Epithelial cell of proximal tubule (primary cell): ENCODE measurements at places on chromosomes 1 and 21. TPM values are rescaled to one million over a fixed set of nuclear protein-coding genes. Genes with fewer than 3 reads are reported as not detected.
A peak's percentile ranks its signal among the peaks of the same experiment; 100 is the strongest.

OR2T35 gene
- not detected in 2 replicates for total RNA-seq

CFHR1 gene
- total RNA-seq: not detected in 2 replicates

OLFML2B gene
- total RNA-seq: 1.7 and 9.0 TPM in 2 replicates

GNAT2 gene
- total RNA-seq: 0.58 TPM in 1 of 2 replicates, not detected in the other

PM20D1 gene
- total RNA-seq: not detected in 2 replicates

TBX19 gene
- total RNA-seq: 0.29 and 1.3 TPM in 2 replicates

DNA sequence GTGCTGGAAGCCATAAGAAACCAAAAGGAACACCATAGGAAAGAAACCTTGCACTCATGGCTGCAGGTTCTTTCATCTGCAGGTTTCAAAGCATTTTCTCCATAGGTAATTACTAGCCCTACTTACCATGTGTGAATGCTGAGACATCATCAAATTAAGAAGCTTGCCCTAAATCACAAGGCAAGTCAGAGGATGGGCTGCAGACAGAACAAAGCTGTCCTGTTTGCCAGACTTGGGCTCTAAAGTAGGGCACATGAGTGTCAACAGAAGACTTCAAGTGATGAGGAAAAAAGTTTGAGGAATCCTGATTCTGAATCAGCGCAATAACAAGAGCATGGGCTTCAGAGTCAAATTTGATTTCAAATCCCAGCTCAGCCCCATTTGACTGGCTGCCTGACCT is 5.8 kb upstream of the EPS15 start:
- no peak for DNase-seq

GRCh38 chr1:193325042-193325441 is 138.6 kb upstream of the B3GALT2 start:
- peak; percentile 27 for DNase-seq

DNA sequence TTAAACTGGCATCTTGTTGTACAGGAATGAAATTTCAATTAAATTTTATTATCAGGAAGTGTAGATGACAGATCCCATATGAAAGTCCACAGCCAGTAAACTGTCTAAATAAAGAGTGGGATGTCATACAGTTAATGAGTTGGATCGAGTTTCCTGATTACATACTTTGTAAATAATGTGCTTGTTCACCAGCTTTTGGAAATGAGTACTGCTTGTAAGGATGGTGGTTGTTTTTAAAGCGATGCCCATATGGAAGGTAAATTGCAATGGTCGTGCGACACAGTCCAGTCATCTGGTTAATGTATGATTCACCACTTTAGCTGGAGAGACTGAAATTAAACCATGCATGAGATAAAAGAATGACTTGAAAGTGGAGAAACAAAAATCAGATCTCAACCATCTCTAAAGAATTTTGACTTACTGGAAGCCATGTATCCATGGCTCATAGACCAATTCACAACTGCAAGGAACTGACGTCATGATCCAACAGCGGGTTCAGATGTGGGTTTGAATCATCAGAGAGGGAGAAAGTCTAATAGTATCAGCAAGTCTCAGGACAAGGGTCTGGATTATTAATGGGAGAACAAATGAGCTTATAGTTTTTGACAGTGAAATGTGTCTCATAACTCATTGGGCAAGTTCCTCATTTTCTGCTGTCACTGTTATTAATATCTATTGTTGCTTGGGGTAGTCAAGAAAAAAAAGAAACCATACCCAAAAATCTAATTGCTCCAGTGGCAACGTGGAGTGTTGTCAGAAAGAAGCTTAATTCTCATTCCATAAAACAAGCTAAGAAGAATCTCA is 49.0 kb downstream of the MAP10 start:
- DNase-seq: peak; percentile 94

DNA sequence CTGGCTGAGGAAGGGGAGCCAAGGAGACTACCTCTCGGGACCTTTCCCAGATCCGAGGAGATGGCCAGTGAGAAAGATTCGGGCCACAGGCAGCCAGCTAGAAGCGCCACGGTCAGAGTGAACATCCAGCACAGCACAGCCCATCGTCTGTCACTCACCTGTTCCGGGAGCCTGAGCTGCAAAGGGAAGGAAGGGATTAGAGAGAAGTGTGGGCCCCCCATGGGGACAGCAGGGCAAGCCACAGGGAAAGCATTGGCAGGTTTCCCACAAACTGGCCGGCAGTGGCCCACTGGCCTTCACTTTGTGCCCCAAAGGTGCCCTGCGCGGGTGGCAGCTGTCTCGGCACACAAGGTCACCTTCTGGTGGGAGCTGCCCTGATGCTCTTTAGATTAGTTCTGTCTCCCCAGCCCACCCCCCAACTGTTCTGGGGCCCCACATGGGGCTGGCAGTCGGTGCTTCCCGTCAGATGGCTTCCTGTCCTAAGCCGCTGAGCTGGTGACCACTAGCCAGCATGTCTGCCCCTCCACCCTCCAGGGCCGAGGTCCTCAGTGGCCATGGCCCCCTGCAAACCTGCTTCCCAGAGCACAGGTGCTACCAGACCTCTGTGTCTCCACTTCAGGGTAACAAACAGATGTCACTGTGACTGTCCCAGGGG is 56.7 kb downstream of the LACTBL1 start:
- DNase-seq: no peak

DNA sequence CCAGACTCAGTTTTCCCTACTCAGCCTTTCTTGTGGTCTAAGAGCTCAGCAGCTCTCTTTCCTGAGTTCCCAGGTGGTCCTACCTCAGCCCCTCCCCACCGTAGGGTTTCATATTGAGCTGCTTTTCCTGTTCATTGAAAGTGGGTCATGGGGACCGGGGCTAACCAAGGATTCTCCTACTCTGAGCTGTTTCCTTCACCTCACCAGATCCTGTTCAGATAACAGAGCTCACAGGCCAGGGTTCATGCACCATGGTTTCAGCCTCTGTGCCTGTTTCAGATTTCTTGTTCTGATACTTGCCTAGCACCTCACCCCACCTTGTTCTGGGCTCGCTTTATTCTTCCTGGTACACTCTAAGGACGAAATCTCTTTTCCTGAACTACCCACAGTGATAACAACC is 8.5 kb downstream of the UBQLN4 start:
- no peak for DNase-seq

DNA sequence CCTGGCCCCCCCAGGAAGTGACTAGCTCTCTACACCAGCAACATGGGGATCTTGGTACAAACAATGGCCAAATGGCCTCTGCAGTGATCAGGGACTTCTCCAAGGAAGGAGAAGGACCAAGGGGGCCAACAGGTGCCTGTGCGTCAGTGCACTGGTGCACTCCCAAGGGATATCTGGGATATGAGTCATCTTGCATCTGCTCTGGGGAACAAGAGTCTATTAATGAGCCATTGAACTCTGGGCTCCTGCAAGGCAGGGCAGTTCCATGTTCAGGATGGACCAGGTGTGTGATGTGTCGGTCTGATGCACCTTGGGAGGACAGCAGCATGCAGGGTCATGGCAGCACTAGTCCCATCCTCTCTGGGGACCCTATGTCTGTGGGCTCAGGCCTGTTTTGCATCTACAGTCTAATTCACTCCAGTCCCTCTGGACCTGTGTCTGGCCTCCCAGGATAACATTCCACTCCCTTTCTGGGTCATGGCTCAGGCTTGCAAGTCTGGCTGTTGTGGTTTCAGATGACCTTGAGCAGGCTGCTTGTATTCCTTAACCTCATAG is 125.3 kb downstream of the TRABD2B start:
- peak; percentile 73 for DNase-seq

DNA sequence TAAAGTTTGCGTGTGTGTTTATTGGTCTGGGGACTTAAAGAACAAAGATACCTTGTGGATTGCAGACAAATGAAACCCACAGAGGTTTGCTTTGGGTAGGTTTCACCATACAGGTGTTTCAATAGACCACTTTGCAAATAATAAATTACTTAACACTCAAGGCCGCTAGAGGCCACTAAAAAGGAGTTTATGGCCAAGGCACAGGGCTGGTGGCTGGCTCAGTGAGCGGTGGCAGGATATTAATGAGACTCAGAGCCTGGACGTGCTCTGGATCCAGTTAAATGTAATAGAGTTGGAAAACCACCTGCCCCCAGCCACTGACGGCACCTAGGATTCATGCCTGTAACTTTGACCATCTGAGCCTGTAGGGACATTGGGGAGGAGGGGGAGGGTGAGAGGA is 44.5 kb downstream of the LRRC38 start:
- DNase-seq: no peak

- no peak for DNase-seq
Observed at GRCh38 chr1:244068567-244068966, 17.5 kb downstream of the ZBTB18 start.

DNA sequence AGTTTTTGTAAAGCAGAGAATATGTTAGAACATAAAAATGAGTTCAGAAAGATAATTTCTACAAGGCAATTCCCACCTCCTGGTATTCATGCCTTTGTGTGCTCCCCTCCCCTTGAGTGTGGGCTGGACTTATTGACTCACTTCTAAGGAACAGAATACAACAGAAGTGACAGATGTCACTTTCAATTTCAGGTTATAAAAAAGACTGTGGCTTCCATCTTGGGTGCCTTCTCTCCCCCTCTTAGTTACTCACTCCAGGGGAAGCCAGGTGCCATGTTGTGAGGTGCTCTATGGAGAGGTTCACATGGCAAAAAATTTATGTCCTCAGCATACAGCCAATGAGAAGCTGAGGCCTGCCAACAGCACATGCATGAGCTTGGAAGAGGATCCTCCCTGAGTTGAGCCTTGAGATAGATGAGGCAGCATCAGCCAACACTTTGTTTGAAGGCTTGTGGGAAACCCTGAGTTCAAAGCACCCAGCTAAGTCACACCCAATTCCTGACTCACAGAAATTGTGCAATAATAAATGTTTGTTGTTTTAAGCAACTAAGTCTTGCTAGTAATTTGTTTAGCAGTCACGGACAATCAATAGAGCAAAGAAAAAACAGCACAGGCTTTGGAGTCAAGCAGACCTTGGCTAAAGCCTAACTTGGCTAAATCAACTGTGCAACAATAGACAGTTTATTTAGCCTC is 73.5 kb upstream of the NGF start:
- peak; percentile 98 for DNase-seq

GRCh38 chr1:204684206-204684570 is 1.4 kb downstream of the LRRN2 start:
- no peak for DNase-seq

- DNase-seq: no peak
Observed at GRCh38 chr21:42120101-42120902, 49.2 kb downstream of the UMODL1 start.

GRCh38 chr1:38507563-38507962 is 352.0 kb downstream of the RRAGC start:
- no peak for DNase-seq

DNA sequence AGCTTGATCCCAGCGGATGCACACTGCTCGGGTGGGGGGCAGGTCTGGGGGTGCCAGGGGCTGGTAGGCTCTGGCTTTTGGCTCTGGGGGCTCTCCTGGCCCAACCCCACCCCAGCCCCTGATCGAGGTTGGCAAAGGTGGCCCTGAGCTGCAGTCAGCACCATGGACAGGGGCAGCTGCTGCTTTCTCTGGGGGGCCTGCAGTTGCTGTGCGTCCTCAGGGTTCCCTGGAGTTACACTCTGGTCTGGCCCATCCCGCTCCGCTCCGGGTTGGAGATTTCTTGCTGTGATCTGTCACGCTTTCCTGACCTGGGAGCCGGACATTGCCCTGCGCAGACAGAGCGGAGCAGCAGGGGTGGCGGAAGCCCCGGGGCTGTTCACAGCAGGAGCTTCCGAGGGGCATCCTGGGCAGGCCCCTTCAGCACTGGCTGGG is 8.0 kb upstream of the PLCH2 start:
- no peak for DNase-seq

GRCh38 chr1:119549719-119550132 is 42.7 kb downstream of the HSD3B1 start:
- peak; percentile 9 for DNase-seq

DNA sequence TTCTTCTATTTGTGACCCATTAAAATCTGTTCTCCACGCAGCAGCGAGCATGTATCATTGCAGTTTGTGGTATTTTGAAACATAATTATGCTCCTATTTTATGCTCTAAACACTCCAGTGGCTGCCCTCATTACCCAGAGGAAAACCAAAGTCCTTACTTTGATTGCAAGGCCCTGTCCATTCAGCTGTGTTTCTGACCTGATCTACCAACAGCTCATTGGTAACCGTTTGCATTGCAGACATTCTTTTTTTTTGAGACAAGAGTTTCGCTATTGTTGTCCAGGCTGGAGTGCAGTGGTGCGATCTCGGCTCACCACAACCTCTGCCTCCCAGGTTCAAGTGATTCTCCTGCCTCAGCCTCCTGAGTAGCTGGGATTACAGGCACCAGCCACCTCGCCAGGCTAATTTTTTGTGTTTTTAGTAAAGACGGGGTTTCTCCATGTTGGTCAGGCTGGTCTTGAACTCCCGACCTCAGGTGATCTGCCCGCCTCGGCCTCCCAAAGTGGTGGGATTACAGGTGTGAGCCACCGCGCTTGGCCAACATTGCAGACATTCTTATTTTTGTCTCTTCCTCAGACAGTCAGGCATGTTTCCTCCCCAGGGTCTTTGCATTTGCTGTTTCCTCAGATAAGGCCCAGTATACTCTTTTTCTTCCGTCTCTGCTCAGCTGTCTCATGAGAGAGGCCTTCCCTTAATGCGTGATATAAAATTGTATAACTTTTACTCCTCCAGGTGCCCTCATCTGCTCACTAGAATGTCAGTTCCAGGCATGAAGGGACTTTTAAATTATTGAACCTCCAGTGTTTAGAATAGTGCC is 32.5 kb downstream of the THRAP3 start:
- peak; percentile 62 for DNase-seq

DNA sequence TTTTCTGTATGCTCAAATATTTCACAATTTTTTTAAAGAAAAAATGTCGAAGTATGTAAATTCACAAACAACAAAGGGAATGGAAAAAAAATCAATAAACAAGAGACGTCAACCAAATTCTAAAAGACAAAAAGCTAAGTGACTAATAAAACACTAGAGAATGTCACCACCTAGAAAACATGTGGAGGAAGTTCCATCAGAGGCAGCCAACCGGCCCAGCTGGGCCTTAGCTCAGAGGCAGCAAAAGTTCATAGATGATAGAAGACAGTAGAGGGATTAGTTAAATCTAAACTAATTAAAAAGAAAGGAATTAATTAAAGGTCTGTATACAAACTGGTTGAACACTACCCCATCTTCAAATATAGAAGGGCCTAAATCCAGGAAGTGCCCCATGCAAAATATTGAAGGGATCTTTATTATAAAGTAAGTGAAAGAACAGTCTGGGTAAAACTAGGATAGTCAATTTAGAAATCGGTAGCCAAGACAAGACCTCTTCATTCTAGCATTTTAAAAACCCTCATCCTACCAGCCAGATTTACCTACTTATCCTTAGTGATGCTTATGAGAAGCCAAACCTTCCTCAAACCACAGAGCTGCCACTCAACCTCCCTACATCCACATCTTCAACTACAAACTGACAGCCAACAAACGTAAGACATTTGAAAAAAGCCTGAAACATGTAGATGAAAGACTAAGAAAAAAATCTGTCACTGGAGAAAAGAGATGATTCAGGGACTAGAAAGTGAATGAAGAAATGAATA is 23.7 kb downstream of the MRPL39 start:
- no peak for DNase-seq

- no peak for DNase-seq
Observed at GRCh38 chr1:248404024-248404423, 1.2 kb downstream of the OR2T1 start.
